ENCODE measurements at places on chromosomes 12 and 14. TPM values are rescaled to one million over a fixed set of nuclear protein-coding genes. Genes with fewer than 3 reads are reported as not detected.

DNA sequence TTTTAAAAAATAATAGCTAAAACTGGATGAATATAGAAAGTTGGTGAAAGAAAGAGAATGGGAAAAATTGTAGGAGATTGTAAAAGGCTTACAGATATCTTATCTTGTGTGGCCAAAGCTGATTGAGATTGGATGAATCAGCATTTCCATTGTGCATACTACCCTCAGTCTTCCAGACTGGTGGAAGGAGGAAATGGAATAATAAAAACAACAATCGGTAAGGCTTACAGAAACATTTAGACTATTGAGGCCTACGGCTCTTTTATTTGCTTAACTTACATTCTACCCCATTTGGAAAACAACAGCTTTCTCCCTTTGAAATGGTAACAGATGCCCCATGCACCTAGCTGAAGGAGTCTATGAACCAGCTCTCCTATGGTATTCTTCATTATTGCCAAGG, 129.8 kb downstream of the PTPRB start:
- H3K27me3 ChIP-seq: no peaks in the 10 kb centered on the region
- no peak overlapping the region for H3K4me3 ChIP-seq
- no peak overlapping the region for H3K27ac ChIP-seq
- DNase-seq: peak; percentile 61
- no peaks in the 10 kb centered on the region for H3K36me3 ChIP-seq

DNA sequence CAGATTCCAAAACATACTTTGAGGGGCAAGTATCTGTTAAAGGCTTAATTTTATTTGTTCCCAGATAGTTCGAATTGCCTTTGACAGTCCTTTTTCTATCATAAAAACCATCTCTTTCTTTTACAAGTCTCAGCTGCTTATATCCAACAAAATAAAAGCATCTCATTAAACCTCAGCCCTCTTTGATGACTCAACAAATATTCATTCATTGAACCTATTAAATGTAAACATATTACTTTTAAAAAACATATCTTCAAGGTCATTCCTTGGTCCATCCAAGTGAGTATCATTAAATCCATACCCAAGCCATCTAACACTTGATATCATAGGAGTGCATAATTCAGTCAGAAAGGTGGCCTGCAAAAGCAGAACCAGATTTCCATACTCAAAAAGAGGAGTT, 154.6 kb upstream of the BCL2L14 start:
- H3K36me3 ChIP-seq: no peaks in the 10 kb centered on the region
- no peak for DNase-seq
- H3K4me1 ChIP-seq: no peaks in the 10 kb centered on the region
- no peak overlapping the region for H3K27ac ChIP-seq

The PGF gene
- 3.5 TPM for total RNA-seq

DNA sequence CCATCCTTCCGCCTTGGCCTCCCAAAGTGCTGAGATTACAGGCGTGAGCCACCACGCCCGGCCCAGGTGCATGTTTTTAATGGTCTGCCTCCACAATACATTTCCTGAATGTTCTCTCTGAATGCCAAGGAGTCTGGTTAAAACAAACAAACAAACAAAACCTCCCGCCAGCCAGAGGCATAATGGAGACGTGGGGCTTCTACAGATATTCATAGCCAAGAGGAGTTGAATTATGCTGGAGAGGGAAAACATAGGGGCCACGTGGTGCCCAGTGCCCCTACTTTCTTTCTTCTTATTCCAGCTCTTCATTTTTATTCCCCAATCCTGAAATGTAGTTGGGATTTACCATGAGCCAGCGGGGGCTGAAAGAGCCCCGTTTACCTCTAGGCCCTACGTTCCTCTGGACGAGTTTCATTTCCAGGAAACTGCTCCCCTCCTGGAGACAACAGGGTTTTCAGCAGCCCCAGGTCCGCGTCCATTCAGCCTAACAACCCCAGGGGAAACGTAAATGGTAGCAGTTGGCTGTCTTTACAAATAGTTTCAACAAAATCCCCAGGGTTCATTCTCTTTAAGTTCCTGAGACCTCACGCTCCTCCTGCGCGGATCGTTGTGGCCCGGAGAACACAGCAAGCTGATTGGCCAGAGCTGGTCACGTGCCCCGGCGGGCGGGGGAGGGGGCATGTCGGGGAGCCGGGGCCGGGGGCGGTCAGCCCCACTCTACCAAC, 108.5 kb upstream of the ESRRB start:
- H3K4me1 ChIP-seq: no peaks in the 10 kb centered on the region
- no peaks in the 10 kb centered on the region for H3K27me3 ChIP-seq
- H3K27ac ChIP-seq: no peak overlapping the region
- H3K36me3 ChIP-seq: no peaks in the 10 kb centered on the region
- peak; percentile 8 for DNase-seq

- H3K4me3 ChIP-seq: peak overlapping the region; percentile 45
- no peaks in the 10 kb centered on the region for H3K27me3 ChIP-seq
- peak overlapping the region; percentile 84 for H3K27ac ChIP-seq
- DNase-seq: peak; percentile 97
- H3K36me3 ChIP-seq: no peaks in the 10 kb centered on the region
- peaks cover 33% of the 10 kb centered on the region for H3K4me1 ChIP-seq
Observed at GRCh38 chr12:116319898-116320621, 42.6 kb upstream of the MED13L start.

The FZD10 gene
- total RNA-seq: not detected

The CD163L1 gene
- total RNA-seq: 1.6 TPM

- H3K27me3 ChIP-seq: no peaks in the 10 kb centered on the region
- no peak overlapping the region for H3K4me3 ChIP-seq
- no peak for DNase-seq
- H3K36me3 ChIP-seq: no peaks in the 10 kb centered on the region
- no peak overlapping the region for H3K27ac ChIP-seq
Observed at GRCh38 chr14:49688701-49689030, 652 bp upstream of the POLE2 start.

The RNASE4 gene
- 9.3 TPM for total RNA-seq

GRCh38 chr12:106378788-106379187, 21.2 kb downstream of the POLR3B start:
- no peak for DNase-seq
- H3K36me3 ChIP-seq: peaks cover 7% of the 10 kb centered on the region
- H3K4me3 ChIP-seq: no peak overlapping the region

GRCh38 chr12:57781801-57782200, 786 bp upstream of the TSFM start:
- H3K4me1 ChIP-seq: peaks cover 4% of the 10 kb centered on the region
- peaks cover 19% of the 10 kb centered on the region for H3K36me3 ChIP-seq
- no peak overlapping the region for H3K27ac ChIP-seq
- no peak for DNase-seq
- H3K4me3 ChIP-seq: no peak overlapping the region
- H3K27me3 ChIP-seq: no peaks in the 10 kb centered on the region

DNA sequence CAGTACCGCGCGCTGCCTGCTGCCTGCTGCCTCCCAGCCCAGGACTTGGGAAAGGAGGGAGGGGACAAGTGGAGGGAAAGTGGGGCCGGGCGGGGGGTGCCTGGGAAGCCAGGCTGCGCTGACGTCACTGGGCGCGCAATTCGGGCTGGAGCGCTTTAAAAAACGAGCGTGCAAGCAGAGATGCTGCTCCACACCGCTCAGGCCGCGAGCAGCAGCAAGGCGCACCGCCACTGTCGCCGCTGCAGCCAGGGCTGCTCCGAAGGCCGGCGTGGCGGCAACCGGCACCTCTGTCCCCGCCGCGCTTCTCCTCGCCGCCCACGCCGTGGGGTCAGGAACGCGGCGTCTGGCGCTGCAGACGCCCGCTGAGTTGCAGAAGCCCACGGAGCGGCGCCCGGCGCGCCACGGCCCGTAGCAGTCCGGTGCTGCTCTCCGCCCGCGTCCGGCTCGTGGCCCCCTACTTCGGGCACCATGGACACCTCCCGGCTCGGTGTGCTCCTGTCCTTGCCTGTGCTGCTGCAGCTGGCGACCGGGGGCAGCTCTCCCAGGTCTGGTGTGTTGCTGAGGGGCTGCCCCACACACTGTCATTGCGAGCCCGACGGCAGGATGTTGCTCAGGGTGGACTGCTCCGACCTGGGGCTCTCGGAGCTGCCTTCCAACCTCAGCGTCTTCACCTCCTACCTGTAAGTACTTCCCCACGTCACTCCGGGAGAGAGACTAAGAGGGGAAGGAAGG, at the start of gene LGR5:
Gene LGR5 (plus strand): TSS at position 186 of the 732 bp plus-strand sequence. CDS start 283 bp downstream, at position 469.
- H3K36me3 ChIP-seq: no peaks in the 10 kb centered on the region
- DNase-seq: peak; percentile 33
- peaks cover 50% of the 10 kb centered on the region for H3K27me3 ChIP-seq
- peak within 1 kb of the TSS; percentile 60 for H3K4me3 ChIP-seq
- no peak within 1 kb of the TSS for H3K27ac ChIP-seq
- H3K4me1 ChIP-seq: peaks cover 19% of the 10 kb centered on the region

Measured in astrocyte (in vitro differentiated cells and primary cell).